ENCODE measurements at places on chromosomes 3 and 15.

DNA sequence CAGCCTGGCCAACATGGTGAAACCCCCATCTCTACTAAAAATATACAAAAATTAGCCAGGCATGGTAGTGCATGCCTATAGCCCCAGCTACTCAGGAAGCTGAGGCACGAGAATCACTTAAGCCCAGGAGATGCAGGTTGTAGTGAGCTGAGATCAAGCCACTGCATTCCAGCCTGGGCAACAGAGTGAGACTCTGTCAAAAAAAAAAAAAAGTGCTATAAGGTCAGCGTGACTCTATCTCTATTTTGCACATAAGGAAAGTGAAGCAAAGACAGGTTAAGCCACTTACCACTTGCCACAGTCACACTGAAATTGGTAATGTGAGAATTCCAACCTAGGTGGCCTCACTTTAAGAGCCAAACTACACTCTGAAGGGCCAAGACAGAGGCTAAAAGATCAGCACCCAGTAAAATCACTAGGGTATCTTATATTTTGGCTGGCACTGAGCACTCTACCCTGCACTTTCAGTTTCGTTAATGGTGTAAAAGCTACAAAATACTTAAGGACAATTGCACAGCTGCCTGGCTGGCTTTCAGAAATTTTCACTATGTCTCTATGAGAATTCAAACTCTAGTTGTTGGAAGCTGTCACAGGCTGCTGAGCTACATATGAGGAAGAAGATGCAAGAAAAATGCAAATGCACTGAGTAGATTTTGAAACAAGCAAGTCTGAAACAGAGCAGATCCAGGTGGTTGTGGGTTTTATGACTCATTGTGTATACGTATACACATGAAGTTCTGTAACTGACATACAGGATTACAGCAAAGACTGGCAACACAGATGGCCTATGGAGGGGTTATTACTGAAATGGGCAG, 32.7 kb downstream of the TRANK1 start:
- DNase-seq: no peak

- no peak for DNase-seq
Observed at GRCh38 chr15:37837276-37837675, 97.2 kb upstream of the TMCO5A start.

GRCh38 chr15:84859651-84860050, 24.8 kb upstream of the SLC28A1 start:
- DNase-seq: no peak

DNA sequence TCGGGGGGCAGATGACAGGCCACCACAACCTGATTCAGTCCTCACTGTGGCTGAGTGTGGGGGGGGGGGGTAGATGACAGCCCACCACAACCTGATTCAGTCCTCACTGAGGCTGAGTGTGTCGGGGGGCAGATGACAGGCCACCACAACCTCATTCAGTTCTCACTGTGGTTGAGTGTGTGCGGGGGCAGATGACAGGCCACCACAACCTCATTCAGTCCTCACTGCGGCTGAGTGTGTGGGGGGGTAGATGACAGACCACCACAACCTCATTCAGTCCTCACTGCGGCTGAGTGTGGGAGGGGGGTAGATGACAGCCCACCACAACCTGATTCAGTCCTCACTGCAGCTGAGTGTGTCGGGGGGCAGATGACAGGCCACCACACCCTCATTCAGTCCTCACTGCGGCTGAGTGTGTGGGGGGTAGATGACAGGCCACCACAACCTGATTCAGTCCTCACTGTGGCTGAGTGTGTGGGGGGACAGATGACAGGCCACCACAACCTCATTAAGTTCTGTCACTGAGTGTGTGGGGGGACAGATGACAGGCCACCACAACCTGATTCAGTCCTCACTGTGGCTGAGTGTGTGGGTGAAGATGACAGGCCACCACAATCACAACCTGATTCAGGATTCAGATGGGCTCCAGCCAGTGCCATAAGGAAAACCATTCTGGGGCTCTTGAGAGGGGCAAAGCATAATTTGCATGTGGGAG, 16.9 kb downstream of the ZNF717 start:
- no peak for DNase-seq

GRCh38 chr3:80259736-80260135, 491.9 kb upstream of the ROBO1 start:
- no peak for DNase-seq
